Fibroblast of skin of left quadriceps (primary cell): ENCODE measurements at places on chromosomes 4 and X.

DNA sequence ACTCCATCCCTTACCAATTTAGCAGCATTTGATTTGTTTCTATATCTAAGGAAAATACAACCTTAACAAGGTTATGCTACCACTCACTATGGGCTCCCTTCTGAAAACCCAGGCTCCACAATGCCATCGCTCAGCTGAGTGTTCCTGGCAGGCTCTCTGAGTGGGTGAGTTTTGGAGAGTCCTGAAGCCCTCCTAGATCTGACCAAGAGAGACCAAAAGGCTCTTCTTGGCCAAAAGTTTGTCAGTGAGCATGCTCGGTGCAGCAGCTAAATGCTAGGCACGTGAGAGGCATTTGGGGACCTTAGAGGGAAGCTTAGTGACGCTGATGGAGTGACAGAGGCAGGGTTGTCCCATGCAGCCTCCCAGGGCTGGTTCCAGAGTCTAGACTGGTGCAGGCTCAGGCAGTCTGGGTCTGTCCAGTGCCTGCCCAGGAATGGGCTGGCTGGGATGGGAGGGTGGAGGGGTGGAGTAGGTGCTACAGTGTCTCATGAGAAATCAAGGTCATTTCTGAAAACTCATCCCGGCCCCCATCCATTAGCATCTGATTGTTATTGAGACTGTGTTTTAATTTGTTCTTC, 346.8 kb downstream of the NR3C2 start:
- DNase-seq = no peak

DNA sequence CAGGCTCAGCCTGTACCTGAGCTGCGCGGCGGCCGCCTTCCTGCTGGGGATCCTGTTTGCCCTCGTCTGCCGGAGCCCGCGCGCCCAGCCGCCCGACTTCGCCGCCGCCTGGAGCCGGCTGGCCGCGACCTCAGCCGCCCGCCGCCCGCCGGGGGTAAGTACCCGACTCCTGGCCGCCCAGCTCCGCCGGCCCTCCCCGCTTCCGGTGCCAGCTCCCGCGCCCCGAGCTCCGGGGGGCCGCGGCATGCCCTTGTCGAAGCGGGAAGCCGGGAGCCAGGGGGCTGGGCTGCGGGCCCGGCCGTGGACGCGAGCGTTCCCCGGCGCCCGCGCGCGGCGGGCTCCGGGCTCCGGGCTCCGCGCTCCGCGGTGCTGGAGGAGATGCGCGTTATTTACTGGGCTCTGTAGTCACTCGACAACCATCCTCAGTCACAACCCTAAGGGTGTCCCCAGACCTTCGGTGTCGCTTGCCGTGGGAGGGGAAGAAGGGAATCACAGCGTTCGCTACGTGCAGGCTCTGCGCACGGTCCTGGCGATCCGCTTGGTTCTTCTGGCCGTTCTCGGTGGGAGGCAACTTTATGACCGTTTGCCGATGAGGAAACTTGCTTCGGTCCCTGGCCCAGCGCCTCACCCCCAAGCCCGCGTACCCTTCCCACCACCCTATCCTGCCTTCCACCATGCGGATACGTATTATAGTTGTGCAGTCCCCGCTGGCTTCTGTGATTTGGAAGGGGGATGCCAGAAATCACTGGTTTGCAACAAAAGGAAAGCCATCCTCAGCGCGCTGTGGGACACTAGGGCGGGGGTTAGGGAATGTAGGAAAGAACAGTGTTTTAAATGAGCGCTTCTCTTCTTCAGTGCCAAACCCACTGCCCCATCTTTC, 944 bp downstream of the SNX25 start:
- no peak for DNase-seq

GRCh38 chr4:76690906-76691275, 207.1 kb downstream of the SOWAHB start:
- no peak for DNase-seq

- DNase-seq = peak; percentile 24
Observed at GRCh38 chr4:78951862-78952472, 12.7 kb upstream of the PAQR3 start.

- no peak for DNase-seq
Observed at GRCh38 chr4:60129740-60130139, 1070.4 kb upstream of the ADGRL3 start.

DNA sequence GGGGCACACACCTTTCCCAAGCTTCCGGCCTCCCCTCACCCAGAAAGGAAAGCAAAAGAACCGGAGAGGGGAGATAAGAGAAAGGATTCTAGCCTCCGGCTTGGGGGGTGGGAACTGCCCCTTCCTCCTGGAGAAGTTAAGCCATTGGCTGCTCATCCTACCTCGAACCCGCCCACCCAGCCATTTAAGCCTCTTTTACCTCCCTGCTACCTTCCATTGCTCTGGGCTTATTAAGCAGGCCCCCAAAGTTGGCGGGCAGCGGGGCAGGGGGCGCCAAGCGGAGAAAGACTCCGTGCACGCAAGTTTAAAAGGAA, 2.3 kb downstream of the MAML3 start:
- peak; percentile 71 for DNase-seq

DNA sequence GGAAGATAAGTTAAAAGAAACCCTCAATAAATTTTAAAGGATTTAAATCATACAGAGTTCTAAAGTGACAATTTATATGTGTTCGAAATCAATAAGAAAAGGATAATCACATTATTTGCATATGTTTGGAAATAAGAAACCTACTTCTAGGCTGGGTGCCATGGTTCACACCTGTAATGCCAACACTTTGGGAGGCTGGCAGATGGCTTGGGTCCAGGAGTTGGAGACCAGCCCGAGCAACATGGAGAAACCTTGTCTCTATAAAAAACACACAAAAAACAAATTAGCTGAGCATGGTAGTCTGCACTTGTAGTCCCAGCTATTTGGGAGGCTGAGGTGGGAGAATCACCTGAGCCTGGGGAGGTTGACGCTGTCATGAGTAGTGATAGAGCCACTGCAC, 8.1 kb upstream of the SAP30 start:
- no peak for DNase-seq

DNA sequence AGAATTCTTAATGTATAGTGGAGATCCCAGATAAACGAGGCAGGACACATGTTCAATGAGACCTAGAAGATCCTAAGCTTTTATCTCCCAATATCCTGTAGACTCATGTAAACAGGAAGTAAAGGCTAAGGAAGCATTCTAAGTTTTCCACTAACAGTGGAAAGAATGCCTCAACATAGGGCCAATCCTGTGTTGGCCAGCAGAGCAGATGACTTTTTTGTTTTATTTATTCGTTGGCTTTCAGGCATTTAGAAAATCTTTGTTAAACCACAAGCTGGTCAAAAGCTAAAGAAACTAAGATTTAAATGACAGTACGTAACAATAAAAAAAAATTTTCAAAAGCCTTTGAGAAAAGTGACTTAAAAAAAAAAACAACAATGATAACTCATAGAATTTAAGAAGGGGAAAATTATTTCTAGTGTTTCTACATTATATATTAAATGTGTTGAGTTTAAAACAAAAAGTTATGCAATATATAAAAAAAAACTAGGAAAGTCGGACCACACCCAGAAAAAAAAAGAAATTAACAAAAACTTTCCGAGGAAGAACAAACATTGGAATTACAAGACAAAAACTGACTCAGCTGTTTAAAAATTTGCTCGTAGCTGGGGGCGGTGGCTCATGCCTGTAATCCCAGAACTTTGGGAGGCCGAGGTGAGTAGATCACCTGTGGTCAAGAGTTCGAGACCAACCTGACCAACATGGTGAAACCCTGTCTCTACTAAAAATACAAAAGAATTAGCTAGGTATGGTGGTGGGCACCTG, 759.3 kb downstream of the FSTL5 start:
- DNase-seq = no peak

DNA sequence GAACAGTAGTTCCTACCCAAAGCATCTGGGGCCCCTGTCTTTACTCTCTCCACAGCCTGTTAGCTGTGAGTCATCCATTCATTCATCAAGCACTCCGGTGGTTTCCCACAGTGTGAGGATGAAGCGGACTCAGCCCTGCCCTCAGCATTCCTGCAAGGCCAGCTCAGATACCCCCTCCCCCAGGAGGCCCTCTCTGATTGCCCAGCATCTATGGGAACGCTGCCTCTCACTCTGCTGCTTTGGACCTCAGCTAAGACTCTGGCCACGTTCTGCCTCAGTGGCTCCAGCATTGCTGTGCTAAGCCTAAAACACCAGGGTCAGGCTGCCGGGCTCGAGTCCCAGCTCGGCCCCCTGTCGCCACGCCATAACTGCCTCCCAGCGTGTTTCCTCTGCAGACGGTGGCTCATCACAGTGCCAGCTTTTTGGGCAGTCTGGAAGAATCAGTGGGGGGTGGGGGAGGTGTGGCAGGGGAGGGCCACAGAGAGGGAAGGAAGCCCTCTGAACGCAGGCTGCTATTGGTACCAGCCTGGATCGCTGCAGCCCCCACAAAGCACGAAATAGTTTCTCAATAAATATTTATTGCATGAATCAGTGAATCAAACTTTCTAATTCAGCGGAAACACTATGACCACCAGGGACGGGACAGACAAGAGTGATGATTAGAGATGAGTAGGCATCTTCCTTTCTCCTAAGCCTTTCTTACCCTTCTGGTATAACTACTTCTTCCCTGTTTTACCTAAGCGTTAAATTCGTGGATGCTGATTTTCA, 74.4 kb downstream of the SORCS2 start:
- peak; percentile 81 for DNase-seq

DNA sequence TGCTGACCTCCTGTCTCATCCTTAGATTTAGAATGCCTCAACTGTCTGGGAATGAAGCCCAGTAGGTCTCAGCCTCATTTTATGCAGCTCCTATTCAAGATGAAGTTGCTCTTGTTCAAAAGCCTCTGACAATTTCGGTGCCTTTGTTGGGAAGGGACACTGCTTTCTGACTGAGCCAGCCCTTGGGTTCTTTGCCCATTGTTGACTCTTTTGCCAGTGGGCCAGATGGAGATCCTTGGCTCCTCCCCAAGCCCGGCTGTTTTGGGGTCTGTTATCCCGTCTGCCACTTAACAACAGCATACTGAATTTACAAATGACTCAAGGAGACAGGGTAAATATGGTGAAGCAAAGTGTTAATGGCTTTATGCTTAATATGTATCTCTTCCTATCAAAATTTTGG, 58.3 kb upstream of the PRKX start:
- no peak for DNase-seq

DNA sequence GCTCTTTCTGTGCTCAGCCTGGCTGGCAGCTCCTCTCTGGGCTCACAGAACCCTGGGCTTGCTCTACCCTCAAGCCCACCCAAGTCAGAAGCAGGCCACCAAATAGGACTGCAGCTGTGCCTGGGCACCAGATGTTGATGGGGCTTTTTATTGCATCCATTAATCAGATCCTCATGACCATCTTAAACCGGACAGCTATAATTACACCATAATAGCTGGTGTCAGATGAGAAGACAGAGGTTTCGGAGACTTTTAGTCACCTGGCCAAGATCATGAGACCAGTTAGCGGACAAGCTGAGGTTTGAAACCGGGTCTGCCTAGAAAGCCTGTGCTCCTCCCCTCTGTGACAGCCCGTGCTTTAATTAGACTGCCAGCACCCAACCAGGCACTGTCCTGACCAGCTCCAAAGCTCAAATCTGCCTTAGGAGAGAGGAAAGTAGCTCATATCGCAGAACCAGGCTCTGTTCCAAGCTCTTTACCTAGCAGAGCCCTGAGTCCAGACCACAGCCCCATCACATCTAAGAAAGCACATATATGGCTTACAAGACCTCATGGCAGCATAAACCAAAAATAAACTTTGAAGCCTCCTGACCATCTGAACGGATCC, 88.9 kb downstream of the JAKMIP1 start:
- DNase-seq = no peak

- no peak for DNase-seq
Observed at GRCh38 chr4:158496030-158496741, 25.5 kb upstream of the RXFP1 start.

DNA sequence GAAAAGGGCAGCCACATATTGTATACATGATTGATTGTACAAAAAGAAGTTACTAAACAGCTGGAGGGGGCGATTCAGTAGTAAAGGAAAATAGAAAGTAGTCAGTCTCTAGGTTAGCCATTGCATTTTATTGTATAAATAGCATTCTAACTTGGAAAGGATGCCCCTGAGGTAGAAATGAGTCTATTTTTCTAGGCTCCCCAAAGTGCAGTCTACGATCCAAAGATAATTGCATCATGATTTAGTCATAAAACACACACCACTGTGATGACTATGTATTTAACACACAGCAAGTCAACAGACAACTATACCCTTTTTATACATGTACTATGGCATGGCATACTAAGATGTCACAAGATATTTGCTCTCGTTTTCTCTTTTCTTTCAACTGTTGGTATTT, 204.9 kb downstream of the APBB2 start:
- no peak for DNase-seq

GRCh38 chrX:5402461-5402860, 826.2 kb downstream of the NLGN4X start:
- DNase-seq = no peak

GRCh38 chr4:40307627-40308497, 27.3 kb upstream of the CHRNA9 start:
- no peak for DNase-seq

GRCh38 chrX:6983207-6983955, 164.1 kb upstream of the STS start:
- DNase-seq = no peak

- no peak for DNase-seq
Observed at GRCh38 chrX:16511796-16512776, 137.9 kb upstream of the S100G start.

DNA sequence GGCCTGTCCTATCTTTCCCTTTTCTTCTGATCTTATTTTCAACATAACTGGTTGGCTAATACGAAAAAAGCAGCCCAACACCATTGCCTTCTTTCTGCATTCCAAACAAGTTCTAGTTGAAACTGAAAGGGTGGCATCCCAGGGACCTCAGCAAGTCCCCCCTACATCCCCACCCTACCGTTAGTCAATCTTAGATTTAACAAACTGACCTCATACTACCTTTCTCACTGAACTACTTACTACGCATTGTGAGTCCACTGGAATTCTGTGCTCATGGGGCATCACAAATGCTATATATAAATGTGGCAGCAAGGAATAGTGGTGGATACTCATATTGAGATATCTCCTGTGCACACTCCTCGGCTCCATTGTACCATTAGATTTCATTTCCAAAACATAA, 33.1 kb upstream of the FGF5 start:
- DNase-seq = no peak

- no peak for DNase-seq
Observed at GRCh38 chr4:135124196-135124595, 922.6 kb upstream of the PABPC4L start.

DNA sequence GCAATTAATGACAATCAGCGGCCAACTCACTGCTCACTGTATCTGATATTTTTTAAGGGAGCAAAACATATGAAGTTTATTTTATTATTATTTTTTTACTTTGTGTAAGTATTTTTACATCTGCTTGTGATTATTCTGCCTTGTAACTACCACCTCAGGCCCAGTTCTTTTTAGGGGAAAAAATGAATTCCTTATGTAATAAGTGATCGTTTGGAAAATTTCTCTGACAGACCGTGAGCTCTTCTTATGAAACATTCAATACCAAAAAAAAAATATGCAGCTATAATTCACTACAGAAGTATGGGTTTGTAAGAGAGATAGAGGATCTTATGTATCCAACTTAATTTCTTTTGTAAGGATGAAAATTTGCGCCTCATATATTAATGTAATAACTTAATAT, 33.5 kb upstream of the STOX2 start:
- no peak for DNase-seq
